ENCODE measurements at places on chromosomes 5 and 9.

DNA sequence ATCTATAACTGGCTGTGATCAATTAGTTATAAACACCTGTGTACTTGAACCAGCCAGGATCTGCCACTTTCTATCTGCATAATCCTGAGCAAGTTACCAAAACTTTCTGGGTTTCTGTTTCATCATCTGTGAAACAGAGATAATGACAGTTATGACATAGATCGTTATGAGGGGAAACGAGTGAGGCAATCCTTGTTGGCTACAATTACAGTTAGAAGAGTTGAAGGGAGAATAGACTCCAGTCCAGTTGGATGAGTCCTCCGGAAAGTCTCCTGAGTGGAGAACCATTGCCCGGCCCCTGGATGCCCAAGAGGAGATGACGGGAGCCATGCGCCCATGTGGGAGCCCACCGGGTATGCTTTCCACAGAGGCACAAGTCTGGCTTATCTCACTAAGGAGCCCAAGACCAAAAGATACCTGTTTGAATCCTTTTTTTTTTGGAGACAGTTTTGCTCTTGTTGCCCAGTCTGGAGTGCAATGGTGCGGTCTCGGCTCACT, 4.5 kb downstream of the PDE6A start:
- peak; percentile 90 for DNase-seq

- DNase-seq = peak; percentile 57
These were observed 83.7 kb downstream of the TARS1 start for GRCh38 chr5:33524476-33524875.

- no peak for DNase-seq
These were observed 55.3 kb upstream of the RAD23B start for GRCh38 chr9:107227774-107228173.

DNA sequence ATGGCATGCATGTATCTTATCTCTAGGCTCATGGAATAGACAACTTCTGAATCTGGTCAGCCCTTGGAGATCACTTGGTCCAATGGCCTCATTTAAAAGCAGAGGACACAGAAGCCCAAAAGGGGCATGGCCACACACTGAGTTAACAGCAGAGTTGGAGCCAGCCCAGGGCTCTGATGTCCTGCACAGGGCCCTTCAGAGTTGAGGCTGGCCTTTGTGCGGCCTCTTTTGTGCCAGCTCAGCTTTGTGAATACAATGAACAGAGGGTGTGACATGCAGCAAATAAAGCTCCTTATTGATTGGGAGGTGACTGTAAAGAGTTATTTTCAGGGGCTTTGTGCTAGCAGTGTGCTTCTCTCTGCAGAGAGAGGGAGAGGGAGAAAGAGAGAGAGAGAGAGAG, 150.1 kb upstream of the STK32A start:
- no peak for DNase-seq

GRCh38 chr9:127225801-127226625, 38.6 kb upstream of the GARNL3 start:
- DNase-seq = no peak

GRCh38 chr9:136913701-136914438, 27.6 kb downstream of the TRAF2 start:
- no peak for DNase-seq

GRCh38 chr5:157747766-157748700, 4.5 kb downstream of the LSM11 start:
- peak; percentile 69 for DNase-seq

GRCh38 chr5:126450346-126450745, 27.1 kb downstream of the GRAMD2B start:
- DNase-seq = peak; percentile 45

GRCh38 chr9:79621916-79622575, 50.3 kb downstream of the TLE4 start:
- DNase-seq = no peak

GRCh38 chr5:150509992-150510391, 2.1 kb downstream of the NDST1 start:
- DNase-seq = no peak

DNA sequence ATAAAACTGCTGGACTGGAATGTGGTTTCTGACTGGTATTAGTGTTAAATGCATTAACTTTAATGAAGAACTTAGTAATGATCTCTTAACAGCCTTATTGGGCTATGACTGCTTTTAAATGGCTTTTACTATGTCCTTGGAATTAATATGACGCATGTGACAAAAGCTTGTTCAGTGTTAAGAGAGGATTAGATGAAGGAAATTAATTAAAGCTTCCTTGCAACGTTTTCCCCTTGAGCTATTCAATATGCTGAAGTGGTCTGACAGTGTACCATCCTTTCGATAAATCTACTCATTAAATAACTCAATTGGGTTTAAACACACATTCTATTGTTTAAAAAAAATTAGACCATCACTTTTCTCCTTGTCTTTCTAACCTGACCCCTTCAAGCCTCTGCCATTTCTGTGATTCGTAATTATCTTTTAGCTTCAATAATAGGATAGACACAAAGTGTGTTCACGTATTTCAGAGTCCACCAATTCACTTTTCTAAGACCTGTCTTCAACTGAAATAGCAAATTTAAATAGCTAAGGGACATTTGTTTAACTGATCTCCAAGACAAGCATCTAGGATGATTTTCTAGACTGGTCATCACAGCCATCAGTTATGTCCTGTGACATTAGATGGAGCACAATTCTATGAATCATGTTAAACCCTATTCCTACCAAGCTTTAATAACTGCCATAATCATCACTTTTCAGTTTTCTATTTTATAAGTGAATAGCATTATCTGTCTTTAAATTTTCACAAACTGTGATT, 1258.0 kb upstream of the CDH9 start:
- no peak for DNase-seq

DNA sequence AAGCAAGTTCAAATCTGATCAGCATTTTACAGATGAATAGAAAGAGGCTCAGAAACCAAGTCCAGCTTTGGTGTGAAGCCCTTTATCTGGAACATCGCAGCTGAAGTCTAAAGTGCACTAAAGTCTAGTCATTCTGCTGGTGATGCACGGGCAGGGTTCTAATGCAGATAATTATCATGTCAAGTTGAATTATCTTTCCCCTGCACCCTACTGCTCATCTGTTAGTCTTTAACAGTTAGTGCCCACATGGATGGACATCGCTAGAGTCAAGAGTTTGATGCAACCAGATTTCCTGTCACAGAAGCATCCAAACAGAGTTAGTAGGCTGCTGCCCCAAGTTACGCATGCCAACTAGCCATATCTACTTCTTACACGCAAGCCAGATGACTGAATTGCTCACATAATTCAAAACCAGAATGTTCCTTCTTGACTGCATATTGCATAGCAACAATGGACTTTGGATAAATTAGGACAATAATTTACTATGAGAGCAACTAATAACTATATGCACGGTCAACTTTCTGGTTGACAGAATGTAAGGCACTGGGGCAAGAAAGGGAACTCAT, 1.6 kb upstream of the TOMM5 start:
- DNase-seq = no peak

DNA sequence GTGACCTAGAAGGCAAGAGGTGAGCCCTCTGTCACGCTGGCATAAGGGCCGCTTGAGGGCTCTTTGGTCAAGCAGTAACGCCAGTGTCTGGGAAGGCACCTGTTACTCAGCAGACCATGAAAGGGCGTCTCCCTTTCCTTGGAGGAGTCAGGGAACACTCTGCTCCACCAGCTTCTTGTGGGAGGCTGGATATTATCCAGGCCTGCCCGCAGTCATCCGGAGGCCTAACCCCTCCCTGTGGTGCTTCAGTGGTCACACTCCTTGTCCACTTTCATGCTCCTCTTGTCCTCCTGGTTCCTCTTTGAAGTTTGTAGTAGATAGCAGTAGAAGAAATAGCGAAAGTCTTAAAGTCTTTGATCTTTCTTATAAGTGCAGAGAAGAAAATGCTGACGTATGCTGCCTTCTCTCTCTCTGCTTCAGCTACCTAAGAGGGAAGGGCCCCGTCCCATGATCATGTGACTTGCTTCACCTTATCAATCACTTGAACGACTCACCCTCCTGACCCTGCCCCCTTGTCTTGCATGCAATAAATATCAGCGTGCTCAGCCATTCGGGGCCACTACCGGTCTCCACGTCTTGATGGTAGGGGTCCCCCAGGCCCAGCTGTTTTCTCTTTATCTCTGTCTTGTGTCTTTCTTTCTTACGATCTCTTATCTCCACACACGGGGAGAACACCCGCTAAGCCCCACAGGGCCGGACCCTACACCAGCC, 16.7 kb upstream of the SCGB3A1 start:
- peak; percentile 54 for DNase-seq

DNA sequence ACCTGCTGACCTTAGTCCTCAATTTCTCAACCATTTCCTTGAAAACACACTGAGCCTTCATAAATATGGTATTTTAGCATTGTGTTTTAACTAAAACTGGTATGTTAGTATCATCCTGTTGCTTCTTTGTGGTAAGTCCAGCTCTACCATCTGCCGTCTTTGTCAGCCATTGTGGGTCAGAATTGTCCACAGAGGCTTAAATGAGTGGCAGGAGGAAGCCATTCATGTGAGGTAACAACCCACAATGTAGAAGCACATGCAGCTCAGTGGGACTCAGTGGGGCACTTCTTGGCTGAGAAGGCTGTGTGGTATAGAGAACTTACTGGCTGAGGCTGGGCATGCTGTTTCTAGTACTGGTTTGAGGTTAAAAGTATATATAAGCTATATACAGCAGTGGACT, 149.2 kb upstream of the NR3C1 start:
- DNase-seq = no peak

DNA sequence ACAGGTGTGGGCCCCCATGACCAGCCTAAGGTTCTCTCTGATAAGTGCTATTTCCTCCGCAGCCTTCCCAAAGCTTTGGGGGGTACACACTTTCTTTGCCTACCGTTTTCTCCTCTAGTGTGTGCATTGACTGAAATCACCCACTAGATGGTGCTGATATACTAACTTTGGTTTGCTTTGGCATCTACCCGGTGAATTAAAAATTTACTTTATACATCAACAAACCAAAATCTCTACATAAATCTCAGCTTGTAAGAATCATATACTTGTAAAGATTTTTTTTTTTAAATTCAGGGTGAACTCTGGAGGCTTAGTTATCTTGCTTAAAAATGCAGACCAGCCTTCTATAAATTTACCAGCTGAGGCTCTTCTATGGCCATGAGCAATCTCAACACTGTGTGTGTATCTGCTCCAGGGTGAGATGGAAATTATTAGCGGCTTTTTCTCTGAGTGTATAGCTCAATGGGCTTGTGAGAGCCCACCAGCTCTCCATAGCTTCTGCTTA, 475.7 kb upstream of the TNC start:
- peak; percentile 58 for DNase-seq

DNA sequence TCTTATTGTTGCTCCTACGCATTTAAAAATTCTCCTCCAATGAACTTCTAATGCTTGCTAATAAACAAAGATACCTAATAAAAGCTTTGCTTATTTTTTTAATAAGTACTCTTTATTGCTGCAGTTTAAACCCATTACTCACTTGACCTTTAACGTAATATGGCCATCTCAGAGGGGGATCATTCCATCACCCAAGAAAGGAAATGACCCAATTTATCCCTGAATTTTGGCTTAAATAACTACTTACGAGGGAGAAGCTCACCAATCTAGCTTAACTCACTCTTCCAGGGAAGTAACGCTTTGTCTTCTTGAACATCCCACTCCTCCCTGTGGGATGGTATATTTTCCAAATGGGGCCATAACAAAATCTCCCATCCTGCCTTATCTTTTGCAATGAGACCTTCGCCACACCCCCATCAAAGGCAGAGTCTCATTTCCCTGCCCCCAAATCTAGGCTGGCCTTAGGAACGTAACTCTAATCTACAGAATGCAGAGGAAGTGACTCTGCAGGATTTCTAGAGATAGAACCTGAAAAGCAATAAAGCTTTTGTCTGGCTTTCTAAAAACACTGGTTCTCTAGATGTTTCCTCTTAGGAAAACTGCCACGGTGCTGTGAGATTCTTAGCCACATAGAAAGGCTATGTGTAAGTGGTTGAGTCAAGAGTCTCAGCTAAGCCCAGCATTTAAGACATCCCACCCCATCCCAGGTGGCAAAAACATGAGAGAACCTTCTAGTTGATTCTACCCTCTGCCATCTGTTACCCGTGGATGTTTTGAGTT, 310.0 kb downstream of the ASTN2 start:
- no peak for DNase-seq

DNA sequence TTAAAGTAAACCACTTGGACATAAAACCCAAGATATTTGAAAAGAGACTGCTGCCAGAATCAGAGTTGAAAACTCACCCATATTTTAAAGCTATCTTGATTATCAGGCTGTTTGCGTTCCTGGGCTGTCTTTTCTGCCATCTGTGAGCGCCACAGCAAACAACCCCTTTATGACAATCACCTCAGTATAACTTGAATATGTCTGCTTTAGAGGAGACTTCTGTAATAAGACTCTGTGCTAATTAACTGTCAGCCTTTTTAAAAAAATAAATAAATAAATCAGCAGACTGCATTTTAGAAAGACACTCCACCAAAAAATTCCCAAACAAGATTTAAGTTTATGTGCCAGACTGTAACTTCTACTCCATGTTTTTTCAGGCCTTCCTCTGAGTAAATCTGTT, 375.7 kb upstream of the CCNH start:
- no peak for DNase-seq

DNA sequence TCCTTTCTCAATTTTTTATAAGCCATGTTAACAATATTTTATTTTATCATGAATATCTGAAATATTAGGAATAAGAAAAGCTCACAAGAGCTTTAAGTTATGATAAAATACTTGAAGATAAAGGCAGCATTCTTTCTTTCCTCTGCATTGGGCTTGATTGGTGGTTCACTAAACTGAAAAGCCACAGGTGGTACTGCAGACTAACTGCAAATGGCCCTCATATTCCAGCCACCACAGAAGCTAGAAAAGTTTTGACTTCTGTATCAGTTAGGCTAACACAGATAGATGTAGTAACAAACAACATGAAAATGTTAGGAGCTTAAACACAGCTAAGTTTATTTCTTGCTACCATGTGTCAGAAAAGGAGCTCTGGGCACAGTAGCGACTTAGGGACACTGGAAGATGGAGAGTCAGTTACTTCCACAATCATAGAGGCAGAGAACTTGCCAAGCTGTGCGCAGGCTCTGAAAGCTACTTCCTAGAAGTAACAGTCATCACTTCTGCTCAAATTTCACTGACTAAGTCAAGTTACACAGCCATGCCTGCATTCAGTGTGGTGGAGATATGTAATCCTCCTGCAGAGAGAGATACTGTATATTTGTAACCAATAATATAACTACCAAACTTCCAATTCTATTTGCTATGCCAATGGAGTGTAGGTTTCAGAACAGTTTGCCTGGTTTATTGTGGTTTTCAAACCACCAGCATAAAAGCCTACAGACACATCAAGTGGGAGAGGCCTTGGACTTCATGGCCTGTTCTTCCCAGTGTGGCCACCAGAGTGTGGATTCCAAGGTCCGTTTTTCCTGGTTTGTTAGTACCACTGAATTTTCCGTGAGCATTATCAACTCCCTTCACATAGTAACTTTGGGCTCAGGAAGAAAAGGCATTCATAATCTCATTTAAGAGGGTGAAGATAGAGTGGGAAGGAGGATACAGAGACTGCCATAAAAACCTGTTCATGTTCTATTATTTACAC, 268.3 kb downstream of the PJA2 start:
- no peak for DNase-seq

- no peak for DNase-seq
These were observed 113.8 kb upstream of the PUM3 start for GRCh38 chr9:2957656-2958200.

- DNase-seq = no peak
These were observed 30.8 kb downstream of the MTAP start for GRCh38 chr9:21833090-21833801.

Measured in amniotic epithelial cell (primary cell).